Bone marrow (tissue), 2 donors: ENCODE measurements at places on chromosomes 2 and 18.

GRCh38 chr2:168371273-168372019 is 84.6 kb upstream of the CERS6 start:
- DNase-seq, result peak; percentile 40

DNA sequence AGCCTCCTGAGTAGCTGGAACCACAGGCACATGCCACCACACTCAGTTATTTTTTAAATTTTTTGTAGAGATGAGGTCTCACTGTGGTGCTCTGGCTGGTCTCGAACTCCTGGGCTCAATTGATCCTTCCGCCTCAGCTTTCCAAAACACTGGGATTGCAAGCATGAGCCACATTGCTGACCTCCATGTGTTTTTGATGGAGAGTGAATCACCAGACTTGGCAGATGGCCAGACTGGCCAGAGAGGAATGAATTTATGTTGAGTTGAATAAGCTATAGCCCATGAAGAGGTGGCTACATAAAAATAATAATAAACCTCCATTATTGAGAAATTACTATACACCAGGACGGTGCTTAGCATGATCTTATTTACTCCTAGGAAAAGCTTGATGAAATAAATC is 91.5 kb downstream of the MREG start:
- DNase-seq, result no peak

DNA sequence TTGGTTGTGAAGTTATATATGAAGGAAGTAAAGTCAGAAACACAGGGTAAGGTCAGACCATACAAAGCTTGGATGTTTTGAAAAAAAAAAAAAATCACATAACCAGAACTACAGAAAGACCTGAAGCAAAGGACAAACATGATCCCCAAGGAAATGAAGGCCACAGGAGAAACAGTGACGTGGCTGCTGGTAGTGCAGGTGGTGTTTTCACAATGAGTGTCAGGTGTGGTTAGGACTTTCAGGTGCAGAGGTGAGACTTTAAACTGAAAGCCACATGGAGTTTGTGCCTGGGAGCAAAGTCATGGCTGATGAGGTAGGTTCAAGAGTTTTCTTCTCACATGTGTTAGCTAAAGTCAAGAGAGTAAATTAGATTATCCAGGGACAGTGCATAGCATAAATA is 270.7 kb downstream of the PIEZO2 start:
- no peak for DNase-seq

GRCh38 chr18:72155327-72155726 is 388.8 kb downstream of the CBLN2 start:
- no peak for DNase-seq

DNA sequence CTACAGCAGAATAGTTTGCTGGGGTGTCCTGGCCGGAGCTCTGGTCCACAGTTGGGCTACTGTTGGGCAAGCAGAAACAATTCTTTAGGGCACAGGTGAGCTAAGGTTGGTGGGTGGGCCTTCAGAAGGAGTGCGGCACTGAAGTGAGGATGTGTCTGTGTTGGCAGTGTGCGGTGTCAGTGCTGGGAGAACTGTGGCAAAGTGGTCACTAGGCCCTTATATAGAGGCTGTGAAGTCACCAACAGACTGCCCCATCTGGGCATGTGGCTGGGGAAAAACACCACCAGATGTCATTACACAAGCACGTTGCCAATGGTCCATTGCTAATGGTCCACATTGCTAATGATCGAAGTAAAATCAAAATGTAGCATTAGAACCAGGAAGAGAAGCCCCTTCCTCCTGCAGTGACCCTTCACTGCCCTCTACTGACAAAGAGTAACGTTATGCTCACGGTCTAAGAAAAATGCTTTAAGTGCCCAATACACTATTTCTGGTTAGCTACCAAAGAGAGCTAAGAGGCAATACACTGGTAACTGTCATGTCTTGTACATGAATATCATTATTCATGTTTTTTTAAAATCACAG is 21.3 kb downstream of the SCN1A start:
- DNase-seq, result no peak

GRCh38 chr2:101897301-101897700 is 94.5 kb upstream of the IL1R2 start:
- no peak for DNase-seq

- no peak for DNase-seq
These were observed 693 bp upstream of the LRP2 start for GRCh38 chr2:169362894-169363559.

GRCh38 chr2:226564667-226565066 is 235.0 kb downstream of the IRS1 start:
- no peak for DNase-seq

DNA sequence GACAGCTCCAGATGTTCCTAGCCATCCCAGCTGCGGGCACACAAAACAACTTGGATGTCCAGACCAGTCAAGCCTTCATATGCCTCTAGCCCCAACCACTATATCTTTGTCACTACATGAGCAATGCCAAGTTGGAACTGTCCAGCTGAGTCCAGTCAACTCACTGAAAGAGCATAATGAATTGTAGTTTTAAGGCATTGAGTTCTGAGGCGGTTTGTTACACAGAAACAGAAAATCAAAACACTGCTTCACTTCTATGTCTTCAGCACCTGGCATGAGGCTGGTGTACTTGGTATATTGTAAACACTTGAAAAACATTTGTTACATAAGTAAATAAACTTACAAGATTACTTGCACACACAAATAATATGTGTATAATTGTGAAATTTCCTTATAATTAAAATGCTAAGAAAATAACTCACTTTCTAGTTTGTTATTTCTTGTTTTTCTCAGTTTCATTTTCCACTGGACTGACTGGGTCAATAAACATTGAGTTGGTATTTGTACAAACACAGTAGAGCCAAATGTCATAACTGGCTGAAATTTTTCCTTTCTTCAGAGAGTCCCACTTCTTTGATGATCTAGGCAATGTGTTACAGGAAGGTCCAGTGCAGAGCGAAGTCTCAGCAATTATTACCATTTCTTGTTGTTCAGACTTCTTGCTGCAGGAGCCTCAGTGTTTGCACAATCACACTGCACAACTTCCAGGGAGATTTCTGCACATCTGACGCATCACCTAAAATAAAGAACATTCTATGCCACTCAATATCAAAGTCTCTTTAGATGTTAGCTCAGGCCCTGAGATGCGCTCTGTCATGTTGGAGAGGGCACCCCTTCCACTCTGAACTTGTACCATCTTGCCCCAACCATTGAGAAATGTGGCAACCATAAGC is 38.2 kb upstream of the DPP4 start:
- DNase-seq, result no peak

DNA sequence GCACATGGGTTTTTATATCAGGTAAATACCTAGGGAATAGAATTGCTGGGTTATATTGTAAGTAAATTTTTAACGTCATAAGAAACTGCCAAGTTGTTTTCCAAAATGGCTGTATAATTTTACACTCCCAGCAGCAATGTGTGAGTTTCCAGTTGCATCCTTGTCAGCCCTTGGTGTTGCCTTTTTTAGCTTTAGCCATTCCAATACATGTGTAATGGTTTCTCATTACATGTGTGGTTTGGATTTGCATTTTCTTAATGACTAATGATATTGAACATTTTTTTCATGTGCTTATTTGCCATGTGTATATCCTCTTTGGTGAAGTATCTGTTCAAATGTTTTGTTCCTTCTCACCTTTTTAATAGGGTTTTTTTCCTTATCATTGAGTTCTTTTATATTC is 70.8 kb downstream of the ABI2 start:
- DNase-seq, result no peak

DNA sequence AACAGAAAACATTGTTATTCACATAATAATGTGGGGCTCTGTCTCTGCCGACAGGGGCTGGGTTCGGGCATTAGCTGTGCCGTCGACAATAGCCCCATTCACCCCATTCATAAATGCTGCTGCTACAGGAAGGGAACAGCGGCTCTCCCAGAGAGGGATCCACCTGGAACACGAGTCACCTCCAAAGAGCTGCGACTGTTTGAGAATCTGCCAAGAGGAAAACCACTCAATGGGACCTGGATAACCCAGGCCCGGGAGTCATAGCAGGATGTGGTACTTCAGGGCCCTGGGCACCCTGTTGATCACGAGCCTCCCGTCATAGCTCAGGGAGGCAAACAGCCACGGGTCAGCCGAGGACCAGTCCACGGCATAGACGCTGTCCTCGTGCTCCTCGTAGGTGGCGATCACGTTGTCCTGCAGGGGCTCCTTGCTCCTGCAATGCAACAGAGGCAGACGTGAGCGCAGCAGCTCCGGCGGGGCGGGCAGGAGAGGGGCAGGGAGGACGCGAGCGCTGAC is 188.5 kb downstream of the EIPR1 start:
- no peak for DNase-seq

DNA sequence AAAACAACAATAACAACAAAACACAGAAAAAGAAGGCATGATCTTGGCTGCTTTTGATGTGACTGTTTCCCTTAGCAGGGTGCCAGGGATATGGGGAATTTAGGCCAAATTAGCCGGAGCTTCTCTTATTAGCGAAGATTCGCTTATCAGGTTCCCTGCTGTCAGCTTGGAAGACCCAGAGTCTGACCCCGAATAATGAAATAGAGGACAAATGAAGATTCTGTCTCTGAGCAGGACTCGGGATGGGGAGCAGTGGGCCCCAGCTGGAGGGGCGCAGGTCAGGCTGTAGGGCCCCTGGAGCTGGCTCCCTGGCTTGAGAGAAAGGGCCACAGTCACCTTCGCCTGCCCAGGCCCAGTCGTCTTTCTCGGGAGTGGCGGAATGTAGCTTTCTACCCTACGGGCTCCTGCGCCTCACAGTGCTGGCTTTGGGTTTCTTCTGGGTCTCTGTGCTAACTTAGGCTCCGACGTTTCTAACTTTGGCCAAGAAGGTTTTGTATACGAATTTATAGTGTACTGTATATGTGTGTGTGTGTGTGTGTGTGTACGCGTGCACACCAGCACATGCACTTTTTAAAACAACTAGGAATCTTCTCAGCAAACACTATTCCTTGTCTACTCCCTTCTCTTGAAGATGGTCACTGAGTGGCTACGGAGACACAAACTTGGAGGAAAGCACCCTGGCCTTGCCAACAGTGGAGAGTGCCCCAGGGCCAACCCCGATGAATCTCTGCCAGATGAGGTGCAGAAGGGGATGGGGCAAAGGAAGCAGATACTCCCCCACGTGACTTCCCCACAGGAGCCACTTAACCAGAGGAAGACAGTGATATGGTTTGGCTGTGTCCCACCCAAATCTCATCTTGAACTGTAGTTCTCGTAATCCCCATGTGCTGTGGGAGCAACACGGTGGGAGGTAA is 195.6 kb upstream of the COPS8 start:
- DNase-seq, result no peak

DNA sequence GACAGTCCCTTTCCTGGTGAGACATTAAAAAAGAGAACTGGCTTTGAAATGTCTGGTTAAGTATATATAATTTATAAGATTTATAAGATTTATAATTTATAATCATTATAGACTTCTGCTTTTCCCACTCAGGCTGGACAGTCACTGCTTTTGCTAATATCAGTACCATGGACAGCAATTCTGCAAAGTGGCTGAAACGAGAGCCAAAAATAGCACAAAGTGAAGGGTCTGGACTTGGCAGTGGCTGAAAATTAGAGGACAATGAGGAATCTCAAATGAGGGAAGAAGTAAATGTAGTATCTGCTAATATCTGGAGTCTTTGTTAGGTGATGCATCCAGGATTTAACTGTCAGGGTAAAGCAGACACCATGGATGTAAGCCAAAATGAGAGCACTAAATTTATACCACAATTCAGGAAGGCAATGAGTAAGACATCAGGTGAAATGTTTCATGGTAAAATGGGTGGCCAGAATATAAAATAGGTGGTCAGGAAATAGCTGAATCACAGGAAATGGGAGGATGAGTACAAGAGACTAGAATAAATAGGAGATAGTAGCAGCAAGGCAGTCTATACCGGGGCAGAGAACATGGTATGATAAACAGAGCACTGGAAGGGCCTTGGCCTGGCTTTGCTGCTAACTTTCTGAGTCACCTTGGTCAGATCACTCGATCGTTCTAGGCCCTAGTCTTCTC is 39.6 kb upstream of the BOD1L2 start:
- no peak for DNase-seq

DNA sequence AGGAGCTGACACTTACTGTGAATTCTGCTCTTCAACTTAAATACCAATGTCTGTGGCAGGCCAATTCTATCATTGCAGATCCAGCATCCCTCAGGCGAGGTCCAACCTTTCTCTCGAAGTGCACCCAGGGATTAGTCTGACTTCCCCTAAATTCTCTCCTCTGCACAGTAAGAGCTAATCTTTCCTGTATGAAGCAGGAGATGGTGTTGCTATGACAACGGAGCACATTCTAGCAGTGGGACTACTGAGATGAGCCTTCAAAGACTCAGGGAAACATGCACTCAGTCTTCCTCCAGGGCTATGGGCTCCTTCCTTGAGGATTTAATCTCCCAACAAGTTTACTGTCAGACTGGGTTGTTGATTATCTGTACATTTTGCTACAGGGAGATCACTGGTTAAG is 176.3 kb downstream of the NOL4 start:
- DNase-seq, result no peak

- no peak for DNase-seq
These were observed 11.1 kb downstream of the SERPINB8 start for GRCh38 chr18:63980896-63981460.

DNA sequence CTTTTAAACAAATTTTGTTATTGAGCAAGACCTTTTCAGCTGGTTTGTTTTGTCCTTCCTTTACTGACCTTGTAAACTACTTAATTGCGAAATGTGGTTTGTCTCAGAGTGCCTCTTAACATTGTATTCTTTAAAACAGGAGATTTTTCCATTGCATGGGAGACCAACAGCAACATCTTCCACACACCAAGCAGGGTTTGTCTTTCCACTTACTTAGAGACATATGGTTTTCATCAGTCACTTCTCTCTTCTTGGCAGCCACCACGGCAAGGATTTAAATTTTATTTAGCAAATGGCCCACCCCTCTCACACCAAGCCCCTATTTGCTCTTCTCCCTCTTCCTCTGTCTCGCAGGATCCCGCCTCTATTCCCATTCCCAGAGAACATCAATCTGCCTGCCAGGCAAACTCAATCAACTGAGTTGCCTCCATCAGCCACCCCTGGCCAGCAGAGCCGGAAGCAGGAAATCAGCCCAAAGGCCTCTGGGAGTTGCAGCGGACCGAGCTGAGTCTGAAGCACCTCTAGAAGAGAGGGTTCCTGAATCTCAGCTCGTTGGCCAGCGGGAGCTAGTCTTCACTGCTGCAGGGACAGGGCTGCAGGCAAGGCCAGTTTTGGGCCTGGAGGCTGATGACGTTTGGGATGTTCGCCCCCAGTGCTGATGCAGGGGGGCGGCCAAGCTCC is 11.3 kb upstream of the CIB4 start:
- no peak for DNase-seq

- no peak for DNase-seq
These were observed 271.0 kb upstream of the KCNJ3 start for GRCh38 chr2:154427453-154427852.

DNA sequence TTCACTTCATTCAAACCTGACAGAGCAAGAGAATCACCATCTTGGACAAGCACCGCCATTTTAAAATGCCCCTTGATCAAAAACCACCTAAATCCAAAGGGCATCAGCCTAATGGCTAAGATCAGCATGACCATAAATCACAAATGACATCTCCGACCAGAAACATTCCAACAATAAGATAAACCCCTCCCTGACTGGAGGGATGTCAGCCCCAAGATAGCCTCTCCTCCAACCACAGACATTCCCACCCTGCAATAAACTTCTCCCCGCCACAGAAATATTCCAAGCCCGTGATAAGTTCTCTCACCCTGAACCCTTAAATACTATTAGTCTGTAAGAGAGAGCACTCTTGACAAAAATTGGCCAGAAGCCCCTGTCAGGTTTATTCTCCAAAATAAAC is 21.6 kb upstream of the LYPD1 start:
- no peak for DNase-seq

- no peak for DNase-seq
These were observed 1425.7 kb downstream of the DSC3 start for GRCh38 chr18:29616867-29617266.
